Activated CD4-positive, CD25-positive, alpha-beta regulatory T cell treated with anti-CD3 and anti-CD28 coated beads, Interleukin-2, amount 50 U/mL, for 16 hours (primary cell): ENCODE measurements at places on chromosomes 12 and 14.
A peak's percentile ranks its signal among the peaks of the same experiment; 100 is the strongest.

- no peak for DNase-seq
These were observed 274.6 kb downstream of the RAD51B start for GRCh38 chr14:68094158-68094557.

- no peak for DNase-seq
These were observed at the start of gene PAWR for GRCh38 chr12:79690638-79691510. TSS of gene PAWR (minus strand) at chr12:79690964. CDS start at chr12:79690244, 720 bp downstream.

DNA sequence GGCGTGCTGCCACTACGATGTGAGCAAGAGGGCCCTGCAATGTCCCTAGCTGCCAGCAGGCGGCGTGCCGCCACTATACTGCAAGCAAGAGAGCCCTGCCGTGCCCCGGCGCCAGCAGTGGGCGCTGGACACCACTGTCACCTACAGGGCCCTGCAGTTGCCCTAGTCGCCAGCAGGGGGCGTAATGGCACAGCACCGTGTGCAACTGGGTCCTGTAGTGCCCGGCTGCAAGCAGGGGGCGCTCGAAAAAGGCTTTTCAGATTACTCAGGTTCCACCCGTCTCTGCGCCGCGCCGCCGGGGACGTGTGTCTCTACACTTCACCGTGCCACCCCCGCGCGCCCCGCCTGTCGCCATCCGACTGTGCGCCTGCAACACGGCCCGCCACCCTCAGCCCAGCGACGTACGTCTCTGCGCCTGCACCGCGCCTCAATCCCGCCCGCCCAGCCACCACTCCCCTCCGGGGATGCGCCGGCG lies 1356.9 kb downstream of the TMEM121 start:
- DNase-seq: no peak

DNA sequence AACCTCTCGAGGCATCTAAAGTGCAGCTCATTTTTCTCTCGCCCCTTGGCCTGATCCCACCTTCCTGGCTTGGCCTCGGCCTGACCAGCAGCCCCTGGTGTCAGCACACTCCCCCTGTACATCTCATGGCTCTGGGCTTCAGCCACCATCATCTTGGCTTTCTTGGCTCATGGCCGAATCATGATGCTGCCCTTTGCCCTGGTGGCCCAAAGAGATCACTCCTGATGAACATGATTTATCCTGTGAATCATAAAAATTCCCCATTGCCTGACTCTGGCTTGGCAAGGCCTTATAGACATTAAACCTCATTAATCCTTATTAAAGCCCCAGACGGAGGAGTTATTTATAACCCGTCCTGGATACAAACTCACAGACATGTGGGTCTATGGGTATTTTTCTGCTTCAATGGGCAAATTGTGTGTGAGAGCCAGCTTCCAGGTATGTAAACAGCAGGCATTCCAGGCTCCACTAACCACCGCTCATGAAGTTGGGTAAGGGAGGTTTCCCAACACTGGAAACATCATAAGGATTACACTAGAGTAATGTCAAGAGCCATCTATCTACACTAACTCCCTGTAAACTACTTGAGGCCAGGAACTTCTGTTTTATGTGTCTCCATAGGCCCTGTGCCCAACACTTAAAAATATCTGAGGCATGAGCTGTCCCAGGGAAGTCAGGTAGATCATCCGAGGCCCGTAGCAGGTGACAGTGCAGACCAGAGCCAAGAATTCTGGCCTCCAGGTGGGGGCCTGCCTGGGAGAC lies 171.2 kb downstream of the TTC8 start:
- no peak for DNase-seq

DNA sequence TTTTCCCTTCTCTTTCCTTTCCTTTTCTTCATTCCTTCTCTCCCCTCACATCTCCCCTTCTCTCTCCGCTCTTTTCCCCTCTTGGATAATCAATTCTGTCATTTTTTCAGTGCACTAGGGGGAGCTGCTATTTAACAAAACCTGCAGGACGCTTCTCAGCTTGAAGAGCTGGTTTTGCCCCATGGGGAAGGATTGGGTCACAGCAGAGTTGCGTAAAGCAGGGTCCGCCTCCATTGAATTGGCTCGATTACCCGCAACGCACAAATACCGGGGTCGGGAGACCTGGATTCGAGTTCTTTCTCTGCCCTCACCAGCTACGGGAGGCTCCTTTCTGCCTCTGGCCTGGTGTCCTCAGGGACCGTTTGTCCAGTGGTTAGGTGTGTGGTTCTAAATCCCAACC lies 42.1 kb upstream of the CHGA start:
- no peak for DNase-seq

DNA sequence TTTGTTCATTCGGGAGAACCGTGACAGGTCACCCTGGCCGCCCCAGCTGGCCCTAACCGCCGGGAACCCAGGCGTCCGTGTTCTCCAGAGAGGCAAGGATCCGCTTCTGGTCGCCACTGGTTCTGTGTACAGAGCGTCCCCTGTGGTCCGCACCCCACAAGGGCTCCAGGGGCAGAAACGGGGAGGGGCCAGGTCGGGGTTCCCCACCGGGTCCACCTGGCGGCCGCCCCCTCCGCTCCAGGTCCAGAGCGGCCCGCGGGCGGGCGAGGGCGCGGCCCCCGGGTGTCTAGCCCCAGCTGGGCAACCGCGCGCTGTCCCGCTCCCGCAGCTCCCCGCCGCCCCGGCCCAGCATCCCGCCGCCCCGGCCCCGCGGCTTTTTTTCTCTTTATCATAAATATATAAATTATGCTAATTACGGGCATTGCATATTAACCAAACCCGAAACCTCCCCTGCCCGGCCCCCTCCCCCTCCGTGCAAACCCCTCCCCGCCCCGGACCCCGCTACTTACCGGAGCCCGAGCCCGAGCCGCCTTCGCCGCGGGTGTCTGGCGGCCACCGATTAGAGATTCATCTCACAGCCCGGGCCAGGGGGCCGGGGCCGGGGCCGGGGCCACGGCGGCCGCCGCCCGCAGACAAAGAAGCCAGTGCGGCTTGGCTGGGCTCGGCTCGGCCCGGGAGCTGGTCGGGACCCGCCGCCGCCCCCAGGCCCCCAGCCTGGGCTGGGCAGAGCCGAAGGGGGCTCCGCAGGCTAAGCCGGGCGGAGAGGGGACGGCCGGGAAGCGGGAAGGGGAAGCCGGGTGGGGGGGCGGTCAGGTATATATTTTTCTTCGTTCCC lies 512 bp downstream of the POU6F1 start:
- DNase-seq: peak; percentile 6

- no peak for DNase-seq
These were observed 261.6 kb downstream of the DACT1 start for GRCh38 chr14:58899317-58899713.

GRCh38 chr14:24192933-24193332 lies 2.3 kb downstream of the TM9SF1 start:
- DNase-seq: no peak

- no peak for DNase-seq
These were observed 128.4 kb downstream of the FOXA1 start for GRCh38 chr14:37466623-37467088.
